ENCODE measurements at places on chromosomes 3 and 15.
A peak's percentile ranks its signal among the peaks of the same experiment; 100 is the strongest.

DNA sequence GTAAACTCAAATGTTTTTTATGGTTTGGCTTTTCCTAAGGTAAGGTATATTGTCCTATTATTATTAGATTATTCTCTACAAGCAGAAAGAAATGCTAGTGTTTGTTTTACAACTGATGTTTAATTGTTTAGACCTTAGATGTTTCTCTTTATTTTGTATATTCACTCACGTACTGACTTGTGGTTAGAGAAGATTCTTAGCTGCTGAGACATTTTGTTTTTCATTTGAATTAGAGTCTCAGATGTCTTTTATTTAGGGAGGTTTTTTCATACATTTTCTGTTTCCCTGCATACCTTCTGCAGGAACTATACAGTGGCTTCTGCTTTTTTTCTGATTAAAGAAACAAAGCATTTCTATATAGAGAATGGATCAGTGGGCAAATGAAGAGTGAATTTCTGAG is 110.9 kb downstream of the MYRIP start:
- DNase-seq, result no peak

- no peak for DNase-seq
These were observed 69.1 kb downstream of the HERC2 start for GRCh38 chr15:28252831-28253230.

DNA sequence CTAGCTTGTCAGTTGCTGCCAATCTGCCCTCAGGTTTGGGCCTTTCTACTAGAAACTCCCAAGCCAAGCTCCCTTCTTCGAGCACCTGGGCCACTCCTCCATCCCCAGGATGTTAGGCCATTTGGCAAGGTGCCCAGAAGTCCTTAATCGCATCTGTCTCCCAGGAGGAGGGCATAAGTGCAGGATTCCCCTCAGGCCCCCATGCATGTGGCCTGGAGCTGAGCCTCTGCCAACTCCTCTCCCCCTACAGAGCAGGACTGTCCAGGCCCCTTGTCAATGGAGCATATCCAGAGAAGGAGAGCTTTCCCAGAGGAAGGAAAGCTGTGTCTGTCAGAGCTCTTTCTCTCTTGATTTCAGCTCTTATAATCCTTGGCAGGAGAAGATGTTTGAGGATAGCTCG is 182.6 kb upstream of the ROPN1 start:
- peak; percentile 29 for DNase-seq

- DNase-seq, result no peak
These were observed 184.4 kb upstream of the LPP start for GRCh38 chr3:187969581-187969950.

GRCh38 chr3:106367496-106367895 is 498.7 kb upstream of the CBLB start:
- DNase-seq, result no peak

- DNase-seq, result no peak
These were observed 7.8 kb upstream of the NR2F2 start for GRCh38 chr15:96322536-96323318.

DNA sequence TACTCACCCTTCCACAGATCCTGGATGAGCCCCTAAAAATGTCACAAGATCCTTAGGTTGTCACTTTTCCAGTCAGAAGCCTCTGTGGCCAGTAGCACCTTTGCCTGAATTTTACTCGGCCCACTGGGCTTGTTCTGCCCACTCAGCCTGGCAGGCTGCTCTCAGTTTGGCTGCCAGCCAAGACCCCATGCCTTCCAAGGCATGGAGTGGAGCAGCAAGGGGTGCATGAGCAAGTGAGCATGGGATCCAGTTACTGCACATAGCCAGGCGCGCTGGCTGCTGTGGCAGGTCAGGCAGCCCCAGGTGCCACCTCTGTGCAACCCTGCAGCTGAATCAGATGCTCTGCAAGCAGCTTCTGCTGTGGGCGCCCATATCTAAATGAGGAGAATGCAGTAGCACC is 79.3 kb downstream of the CGGBP1 start:
- no peak for DNase-seq

GRCh38 chr15:24899795-24900194 is 55.0 kb upstream of the SNRPN start:
- no peak for DNase-seq
